Right forelimb (tissue), 1 donor: ENCODE measurements at places on chromosomes 13 and 19.

DNA sequence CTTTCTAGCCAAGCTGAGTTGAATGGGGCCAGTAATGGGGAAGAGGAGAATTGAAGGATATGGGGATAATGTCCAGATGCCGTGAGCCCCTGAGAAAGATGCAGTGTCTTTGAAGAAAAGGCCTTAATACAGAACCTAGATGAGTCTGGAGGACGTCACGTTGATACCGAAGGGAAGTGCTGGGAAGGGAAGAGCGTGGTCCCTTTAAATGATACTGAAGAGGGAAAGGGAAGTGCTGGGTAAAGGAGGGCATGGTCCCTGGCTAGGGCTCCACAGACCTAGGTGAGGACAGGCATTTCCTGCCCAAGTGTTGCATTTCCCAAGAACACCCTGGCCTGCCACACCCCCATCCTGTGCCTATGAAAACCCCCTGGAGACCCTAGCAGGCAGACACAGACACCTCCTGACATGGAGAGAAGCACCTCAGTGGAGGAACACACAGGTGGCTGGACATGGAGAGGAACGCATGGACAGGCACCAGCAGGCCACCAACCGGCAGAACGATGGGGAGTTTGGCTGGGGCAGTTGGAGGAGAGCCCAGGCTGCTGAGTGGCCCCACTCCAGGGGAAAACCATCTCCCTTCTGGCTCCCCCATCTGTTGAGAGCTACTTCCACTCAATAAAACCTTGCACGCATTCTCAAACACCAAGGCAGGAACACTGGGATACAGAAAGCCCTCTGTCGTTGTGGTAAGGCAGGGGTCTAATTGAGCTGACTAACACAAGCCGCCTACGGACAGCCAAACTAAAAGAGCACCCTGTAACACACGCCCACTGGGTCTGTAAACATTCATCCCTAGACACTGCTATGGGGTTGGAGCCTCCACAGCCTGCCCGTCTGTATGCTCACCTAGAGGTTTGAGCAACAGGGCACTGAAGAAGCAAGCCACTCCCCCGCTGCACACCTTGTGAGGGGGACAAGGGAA lies 34.9 kb upstream of the POMP start:
- no peak for DNase-seq

DNA sequence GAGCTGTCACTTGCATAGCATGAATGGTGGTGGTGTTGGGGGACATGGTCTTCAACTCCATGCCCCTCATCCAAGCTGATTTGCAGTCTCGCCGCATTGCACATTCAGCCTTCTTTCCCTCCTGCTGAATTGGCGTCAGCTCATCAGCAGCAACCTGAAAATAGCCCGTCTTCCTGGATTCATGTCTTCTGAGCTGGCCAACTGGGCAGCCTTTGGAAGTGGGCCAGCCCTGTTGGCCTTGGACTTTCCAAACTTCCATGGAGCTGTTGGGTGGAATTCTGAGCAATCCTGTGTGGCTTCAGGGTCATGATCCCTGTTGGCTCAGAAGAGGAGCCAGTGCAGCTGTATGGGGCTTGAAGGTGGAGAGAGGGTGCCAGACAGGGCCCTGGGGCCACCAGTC lies 68.8 kb downstream of the ZNF536 start:
- DNase-seq = no peak

DNA sequence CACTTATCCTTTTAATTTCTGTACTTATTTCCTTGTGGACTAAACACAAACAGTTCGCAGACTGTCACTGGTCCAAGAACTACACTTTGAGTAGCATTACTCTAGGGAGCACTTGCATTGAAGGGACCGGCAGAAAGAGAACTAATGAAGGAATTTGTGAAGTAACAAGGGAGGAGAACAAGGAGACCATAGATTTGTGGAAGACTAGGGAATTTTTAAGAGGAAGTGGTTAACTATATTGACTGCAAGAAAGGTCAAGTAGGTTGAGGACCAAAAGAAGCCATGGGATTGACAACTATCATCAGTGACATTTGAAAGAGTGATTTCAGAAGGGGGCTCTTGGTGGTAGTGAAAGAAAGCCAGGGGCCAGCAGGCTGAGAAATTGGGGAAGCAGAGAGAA lies 4.0 kb upstream of the RB1 start:
- DNase-seq = no peak

GRCh38 chr19:39196860-39197562 lies at the start of gene NCCRP1:
TSS of gene NCCRP1 (plus strand) at chr19:39196964. CDS start at chr19:39196983, 19 bp downstream.
- DNase-seq = no peak

DNA sequence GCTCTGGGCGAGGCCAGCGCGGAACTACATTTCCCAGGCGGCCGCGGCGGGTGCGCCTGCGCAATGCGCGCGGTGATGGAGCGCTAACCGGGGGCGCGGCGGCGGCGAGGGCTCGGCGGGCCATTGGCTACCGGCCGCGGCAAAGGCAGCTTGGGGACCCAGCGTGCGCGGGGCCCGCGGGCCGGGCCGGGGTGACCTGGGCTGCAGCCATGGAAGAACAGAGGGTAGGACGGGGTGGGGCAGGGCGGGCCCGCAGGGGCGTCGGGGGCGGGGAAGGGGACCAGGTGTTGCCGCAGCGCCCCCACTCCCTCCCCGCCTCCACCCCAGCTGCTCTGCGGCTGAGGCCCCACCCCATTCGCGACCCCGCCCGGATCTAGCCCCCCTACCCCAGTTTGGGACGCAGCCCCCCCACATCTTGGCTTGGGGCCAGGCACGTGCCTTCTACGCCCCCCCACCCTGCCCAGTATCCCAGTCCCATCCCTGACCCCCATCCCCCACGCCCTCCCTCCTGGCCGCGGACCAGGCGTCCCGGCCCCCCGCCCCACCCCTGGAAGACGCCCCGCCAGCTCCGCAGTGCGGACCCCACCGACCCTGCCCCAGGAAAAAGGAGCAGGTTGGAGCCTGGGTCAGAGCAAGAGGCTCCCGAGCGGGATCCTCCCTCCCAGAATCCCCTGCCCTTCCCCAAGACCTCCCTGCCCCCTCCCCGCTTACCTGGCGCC lies at the start of gene FSD1:
Gene FSD1, plus strand, starts transcription at position 61 of the 719 bp plus-strand sequence. Its CDS starts 149 bp downstream, at position 210.
- DNase-seq = peak; percentile 69

GRCh38 chr19:3665681-3666544 lies 34.4 kb downstream of the PIP5K1C start:
- DNase-seq = peak; percentile 85

GRCh38 chr19:48913114-48913889 lies 13.2 kb downstream of the NUCB1 start:
- DNase-seq = no peak

DNA sequence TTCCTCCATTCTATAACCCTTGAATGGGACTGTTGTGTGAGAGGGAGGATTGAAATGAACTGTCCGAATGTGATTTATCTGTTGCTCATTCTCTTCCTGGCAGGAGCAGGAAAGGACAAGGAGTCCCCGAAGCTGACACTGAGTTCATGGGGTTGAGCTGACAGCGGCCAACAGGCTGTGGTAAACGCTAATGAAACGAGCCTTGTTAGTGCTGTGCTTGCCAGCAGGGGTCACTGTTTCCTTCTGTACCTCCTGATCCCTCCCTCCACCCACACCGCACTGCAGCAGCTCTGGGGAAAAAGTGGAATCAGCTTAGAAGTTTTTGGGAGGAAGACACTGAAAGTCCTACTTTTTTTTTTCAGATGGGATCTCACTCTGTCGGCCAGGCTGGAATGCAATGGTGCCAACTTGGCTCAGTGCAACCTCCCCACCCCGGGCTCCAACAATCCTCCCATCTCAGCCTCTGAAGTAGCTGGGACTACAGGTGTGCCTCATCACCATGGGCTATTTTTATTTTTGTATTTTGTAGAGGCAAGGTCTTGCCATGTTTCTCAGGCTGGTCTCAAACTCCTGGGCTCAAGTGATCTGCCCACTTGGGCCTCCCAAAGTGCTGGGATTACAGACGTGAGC lies 6.7 kb upstream of the ZNF761 start:
- peak; percentile 67 for DNase-seq

- no peak for DNase-seq
Observed at GRCh38 chr19:3210347-3211017, 14.0 kb upstream of the CELF5 start.
